ENCODE measurements at places on chromosomes 2 and 18.

DNA sequence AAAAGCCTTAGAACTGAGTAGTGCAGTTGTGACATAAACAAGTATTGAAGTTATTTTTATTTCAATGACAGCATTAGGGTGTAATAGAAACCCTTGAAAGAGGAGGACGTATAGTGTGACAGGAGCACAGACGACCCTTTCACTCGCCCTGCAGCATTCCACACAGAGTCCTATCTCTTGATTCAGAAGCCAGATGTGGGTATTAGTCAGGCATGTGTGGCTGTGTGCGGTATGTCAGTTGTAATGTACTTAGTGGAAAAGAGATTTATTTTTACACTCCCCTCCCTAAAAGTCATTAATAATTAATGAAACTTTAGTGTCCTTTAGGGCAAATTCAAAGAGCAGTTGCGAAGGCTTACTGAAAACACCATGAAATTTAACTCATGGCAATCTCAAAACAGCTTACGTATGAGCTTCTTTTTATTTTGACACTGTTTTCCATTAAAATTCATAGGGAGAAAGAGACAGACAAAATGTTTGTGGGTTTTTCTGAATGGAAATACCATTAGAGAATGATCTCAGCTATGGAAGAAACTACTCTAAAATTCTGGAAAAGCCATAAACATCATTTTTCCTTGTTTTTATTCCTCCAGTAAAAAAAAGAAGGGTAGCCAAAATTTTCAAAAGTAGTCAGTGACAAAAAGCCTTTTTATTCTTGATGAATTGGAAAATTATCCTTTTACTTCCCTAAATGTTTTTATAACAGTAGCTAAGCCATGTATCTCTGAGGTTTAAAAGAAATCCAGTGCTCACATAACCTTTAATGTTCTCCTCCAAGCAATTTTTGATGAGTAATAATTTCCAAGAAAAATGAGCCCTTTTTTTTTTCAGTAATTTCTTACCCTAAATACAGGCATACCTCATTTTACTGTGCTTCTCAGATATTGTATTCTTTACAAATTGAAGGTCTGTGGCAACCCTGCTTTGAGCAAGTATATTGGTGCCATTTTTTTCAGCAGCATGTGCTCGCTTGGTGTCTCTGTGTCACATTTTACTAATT is 84.0 kb upstream of the DSEL start:
- DNase-seq, result no peak

DNA sequence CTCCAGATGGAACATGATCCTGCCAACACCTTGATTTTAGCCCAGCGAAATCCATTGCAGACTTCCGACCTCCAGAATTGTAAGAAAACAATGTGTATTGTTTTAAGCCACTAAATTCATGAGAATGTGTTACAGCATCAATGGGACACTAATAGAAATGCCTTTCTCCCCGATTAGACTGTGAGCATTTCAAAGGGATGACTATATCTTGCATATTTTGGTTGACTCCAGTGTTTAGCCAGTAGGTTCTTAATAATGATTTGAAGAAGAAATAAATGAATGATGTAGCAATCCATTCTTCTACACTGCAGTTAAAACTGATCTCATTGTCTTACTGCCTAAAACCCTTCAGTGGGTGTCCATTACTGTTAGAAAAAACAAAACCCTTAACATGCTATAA is 67.4 kb upstream of the ACVR1C start:
- no peak for DNase-seq

GRCh38 chr2:66576561-66577320 is 141.8 kb downstream of the MEIS1 start:
- DNase-seq, result no peak

GRCh38 chr2:69311024-69311416 is 76.0 kb downstream of the GFPT1 start:
- no peak for DNase-seq

DNA sequence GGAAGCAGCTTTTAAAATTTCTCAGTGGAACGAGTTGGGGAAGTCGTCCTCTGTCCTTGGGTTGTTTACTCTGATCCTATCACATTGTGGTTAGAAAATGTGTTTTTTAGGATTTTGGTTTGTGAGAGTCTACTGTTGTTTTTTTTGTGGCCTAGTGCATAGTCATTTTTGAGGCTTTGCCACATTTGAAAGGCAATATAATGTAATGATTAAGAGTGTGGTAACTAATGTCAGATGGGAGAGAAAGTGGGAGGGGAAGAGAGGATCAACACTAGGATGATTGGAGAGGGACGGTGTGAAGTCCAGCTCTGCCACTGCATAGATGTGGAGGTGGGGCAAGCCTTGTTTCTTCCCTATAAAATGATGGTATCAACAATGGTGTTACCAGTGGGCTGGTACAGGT is 8.5 kb downstream of the SP140L start:
- no peak for DNase-seq

- no peak for DNase-seq
These were observed 19.8 kb upstream of the GPR17 start for GRCh38 chr2:127626175-127626574.

DNA sequence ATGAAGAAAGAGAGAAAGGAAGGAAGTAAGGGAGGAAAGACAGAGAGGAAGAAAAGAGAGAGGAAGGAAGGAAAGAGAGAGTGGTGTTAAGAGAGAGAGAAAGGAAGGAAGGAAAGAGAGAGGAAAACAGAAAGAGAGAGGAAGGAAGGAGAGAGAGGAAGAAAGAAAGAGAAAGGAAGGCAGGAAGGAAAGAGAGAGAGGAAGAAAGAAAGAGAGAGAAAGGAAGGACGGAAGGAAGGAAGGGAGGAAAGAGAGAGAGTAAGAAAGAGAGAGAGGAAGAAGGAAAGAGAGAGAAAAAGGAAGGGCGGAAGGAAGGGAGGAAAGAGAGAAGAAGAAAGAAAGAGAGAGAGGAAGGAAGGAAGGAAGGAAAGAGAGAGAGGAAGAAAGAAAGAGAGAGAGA is 127.4 kb downstream of the GALNT3 start:
- DNase-seq, result no peak

DNA sequence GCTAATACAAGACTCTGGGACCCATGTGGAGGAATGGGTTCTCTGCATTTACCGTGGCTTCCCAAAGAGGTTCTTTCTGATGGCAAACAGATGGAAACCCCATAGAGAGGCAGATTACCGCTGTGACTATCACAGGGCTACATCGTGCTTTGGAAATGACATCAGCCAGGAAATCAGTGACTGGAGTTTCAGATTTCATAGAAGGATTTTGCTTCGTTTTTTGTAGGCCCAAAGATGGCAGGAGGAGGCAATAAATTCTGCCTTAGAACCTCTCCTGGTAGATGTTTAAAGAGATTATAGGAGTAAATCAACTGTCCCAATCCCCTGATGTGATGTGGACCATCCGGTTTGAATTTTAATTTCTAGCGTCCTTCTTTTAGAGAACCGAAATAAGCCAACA is 214.1 kb downstream of the AGPS start:
- DNase-seq, result no peak

- no peak for DNase-seq
These were observed 56.2 kb downstream of the UXS1 start for GRCh38 chr2:106137731-106138521.

GRCh38 chr2:162369551-162369950 is 25.6 kb downstream of the GCA start:
- DNase-seq, result no peak

GRCh38 chr2:26359886-26360473 is 13.4 kb upstream of the ADGRF3 start:
- DNase-seq, result no peak

- no peak for DNase-seq
These were observed 340.1 kb upstream of the GYPC start for GRCh38 chr2:126315828-126316227.
